Stimulated activated CD4-positive, alpha-beta T cell treated with anti-CD3 and anti-CD28 coated beads, Interleukin-2, amount 100 ng/mL, for 24 hours (primary cell): ENCODE measurements at places on chromosomes 5 and 9.

DNA sequence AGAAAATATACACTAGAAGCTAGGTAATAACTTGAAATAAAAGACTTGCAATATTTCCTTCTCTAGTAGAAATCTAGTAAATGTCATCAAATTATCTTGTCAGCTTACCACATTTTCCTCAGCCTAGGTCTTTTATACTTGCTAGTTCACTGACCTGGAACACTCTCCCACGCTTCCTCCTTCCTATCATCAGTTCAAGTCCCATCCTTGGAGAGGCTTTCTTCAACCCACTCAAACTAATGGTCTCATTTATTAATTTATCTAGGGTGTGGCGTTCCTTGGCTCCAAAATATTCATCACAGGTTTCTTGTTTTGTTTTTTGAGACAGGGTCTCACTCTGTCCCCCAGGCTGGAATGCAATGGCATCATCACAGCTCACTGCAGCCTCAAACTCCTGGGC is 2.9 kb downstream of the FAM13B start:
- no peak for DNase-seq

DNA sequence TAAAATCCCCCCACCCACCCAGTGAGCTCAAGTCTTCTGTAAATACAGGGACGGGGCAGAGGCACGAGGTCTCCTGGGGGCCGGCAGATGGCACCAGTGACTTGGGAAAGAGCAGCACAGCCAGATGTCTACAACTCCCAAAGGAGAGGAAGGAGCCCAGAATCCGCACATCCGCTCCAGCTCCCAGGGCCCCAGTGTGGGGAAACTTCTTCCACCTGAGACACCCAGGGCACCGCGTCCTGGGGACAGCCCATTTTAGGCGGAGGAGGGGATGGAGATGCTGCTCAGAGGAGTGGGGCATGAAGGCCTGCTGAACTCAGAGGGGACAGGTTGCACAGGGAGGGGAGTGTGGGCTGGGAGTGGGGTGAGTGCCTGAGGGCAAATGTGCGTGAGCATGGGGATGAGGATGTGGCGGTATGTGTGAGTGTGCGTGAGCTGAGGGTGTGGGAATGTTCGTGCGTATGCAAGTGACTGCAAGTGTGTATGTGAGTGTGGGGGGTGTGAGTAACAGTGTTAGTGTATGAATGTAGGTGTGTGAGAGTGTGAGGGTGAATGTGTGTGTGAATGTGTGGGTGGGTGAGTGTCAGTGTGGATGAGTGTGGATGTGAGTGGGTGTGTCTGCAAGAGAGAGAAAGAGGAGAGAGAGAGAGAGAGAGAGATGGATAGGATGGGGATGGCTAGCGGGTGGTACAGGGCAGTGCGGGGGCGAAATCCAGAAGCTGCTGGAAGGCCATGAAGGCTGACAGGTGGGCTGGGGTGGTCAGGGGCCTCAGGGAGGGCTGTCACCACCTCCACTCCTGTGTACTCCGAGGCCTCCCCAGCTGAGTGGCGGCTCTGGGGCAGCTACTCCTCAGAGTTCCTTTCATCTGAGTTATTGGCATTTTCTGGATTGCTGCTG is 63.5 kb downstream of the DUSP1 start:
- no peak for DNase-seq

DNA sequence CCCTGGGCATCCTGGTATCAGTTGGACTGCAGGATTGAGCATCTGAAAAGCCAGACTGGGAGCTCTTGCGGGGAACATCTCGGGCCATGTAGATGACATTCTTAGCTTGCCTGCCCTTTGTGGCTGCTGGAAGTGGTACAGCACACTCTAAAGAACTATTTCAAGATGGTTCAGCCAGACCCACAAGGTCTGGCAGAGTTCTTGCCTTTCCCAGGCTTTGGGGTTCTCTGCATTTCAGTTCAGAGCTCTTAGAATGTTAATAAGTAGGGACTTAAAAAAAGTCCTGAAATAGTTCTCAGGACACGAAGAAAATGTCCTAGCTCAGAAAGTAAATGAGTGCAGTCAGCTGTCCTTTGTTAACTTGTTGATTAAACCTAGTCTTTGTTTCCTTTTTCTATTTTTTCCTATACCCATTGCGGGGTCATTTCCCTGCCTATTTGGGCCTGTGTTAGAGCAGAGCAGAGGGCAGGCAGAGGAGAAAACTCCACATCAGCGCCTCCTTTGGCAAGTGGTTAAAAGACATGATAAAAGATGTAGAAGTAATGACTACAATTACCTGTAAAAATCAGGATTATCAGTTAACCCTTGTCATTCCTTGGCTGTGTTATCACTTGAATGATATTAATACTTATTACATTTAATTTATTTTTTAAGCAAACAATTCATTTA is 291.5 kb downstream of the ZSWIM6 start:
- DNase-seq, result no peak

GRCh38 chr9:95116002-95116807 is 201.3 kb downstream of the FANCC start:
- DNase-seq, result no peak

DNA sequence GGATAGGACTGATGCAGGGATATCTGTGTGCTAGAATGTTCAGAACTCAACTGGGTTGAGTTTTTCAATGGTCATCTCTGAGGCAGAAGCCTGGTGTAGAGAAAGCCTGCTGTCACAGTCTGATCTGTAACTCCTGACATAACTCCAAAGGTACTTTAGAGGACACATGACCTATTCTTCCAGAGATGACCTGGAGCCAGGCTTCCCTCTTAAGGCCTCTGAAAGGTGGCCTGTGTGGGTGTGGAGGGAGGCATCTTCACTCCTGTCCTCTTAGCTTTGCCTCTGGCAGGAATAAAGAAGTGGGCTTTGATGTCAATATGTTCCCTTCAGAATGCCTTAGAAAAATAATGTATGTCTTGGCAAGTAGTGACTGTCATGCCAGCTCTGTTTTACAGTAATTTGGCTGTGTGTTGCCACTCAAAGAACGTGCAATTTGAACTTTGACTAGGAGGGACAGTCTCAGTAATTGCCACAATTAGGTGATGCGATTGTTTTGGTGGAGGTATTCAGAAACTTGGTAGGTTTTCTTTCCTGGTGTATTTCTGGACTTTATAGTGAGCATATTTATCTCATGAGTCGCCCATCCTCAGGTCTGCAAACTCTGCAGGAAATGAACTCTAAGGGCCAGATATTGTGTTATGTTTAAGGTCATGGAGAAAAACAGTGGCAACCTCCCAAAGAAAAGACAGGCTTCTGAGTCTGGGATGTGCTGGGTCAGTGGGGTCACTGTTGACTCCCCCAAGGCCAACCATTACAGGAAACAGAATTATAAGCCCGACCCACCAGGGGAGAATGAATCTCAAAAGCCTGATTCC is 3.2 kb upstream of the C5orf63 start:
- no peak for DNase-seq

DNA sequence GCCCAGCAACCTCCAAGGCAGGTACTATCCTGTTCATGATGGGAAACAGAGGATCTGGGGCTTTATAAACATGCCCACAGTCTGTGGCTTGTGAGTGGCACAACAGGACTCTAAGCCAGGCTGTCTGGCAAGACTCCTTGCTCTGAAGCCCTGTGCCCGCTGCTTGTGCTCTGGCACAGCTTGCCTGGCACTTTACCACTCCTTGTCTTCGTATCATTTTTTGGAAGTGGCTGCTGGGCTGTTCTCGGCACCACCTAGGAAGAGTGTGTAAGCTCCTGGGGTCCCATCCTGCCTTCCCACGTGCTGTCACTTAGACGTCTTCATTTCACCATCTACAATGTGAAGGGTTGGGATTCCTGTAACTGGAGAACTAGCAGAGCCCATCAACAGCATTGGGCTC is 59.3 kb upstream of the GLRX start:
- no peak for DNase-seq

- no peak for DNase-seq
Measured at GRCh38 chr5:136166909-136167308, 26.1 kb downstream of the SMIM32 start.

DNA sequence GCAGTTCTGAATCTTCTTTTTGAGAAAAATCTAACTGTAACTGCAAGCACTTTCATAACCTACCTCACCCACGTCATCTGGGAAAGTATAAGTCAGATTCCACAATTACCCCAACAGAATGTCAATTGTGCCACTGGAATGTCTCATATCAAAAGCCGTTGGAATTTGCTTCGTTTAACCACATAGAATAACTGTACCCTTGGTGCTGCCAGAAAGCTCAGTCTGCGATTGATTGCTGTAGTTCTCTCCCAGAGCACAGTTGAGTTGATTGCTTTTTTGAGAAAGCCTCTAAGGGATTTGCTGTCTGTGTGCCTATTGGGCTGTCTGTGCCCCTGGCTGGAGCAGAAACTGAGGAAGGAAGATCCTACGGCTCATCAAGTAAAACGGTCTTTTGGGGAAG is 583.6 kb downstream of the TMEM38B start:
- no peak for DNase-seq
